Stimulated activated CD4-positive, alpha-beta T cell treated with anti-CD3 and anti-CD28 coated beads, Interleukin-4, amount 100 ng/mL, for 24 hours (primary cell): ENCODE measurements at places on chromosomes 11 and 22.

- no peak for DNase-seq
These were observed 20.7 kb downstream of the LINC01488 start for GRCh38 chr11:69501891-69502860.

DNA sequence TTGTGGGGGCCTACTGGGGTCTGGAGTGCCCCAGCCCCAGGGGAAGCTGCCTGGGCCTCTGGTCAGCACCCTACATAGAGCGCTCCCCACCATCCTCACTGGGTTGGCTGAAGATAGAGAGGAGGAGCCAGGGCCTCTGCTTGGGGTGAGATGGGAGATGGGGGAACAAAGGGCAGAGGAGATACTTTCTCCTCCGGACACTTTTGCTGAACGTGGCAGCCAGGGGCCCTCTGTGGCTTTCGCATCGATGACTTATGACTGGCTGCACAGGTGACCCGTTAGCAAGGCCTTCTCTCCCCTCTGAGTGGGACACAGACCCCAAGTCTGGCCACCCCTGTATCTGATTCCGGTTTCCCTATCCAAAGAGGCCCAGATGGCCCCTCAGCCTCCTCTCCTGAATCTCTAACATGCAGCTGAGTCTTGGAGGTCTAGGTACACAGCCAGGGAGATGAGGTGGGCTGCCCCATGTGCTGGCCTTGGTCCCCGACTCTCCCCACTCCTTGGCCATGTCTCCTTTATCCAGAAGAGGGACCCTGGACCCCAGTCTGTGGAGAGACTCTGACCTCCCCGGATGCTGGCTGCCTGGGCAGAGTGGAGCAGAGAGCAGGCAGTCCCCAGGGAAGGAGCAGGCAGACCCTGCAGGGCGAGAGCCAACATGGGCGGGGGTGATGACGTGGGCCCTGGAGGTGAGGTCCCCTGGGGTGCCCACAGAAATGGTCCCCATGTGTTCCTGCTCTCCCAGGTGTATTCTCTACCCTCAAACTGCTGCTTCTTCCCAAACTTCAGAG lies 59.3 kb upstream of the NECTIN1 start:
- DNase-seq = no peak

GRCh38 chr11:24206030-24206429 lies 290.8 kb upstream of the LUZP2 start:
- DNase-seq = no peak

DNA sequence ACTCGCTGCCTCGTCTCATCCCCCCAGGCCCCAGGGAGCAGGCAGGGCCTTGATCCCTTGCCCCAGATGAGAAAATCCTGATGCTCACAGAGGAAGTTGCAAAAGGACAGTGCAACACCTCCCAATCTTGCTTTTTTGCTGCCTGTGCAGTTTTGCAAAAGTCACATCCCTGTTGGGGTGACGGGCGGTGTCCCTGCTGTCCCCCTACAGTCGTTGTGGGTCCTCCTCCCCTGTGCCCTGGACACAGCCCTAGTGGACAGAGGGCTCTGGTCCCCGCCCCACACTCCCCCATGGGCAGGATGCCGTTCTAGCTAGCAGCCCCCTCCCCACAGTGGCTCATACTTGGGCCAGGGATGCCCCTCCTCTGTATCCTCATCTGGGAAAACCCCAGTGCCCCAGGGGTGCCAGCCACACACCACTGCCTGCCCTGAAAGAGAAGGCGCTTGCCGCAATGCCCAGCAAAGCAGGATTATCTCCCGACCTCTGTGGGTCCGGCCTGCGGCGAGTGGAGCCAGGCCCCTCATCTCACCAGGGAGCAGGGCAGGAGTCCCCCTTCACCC lies 18.4 kb upstream of the CTSD start:
- DNase-seq = no peak

GRCh38 chr11:107508201-107508857 lies 50.7 kb upstream of the CWF19L2 start:
- DNase-seq = no peak

DNA sequence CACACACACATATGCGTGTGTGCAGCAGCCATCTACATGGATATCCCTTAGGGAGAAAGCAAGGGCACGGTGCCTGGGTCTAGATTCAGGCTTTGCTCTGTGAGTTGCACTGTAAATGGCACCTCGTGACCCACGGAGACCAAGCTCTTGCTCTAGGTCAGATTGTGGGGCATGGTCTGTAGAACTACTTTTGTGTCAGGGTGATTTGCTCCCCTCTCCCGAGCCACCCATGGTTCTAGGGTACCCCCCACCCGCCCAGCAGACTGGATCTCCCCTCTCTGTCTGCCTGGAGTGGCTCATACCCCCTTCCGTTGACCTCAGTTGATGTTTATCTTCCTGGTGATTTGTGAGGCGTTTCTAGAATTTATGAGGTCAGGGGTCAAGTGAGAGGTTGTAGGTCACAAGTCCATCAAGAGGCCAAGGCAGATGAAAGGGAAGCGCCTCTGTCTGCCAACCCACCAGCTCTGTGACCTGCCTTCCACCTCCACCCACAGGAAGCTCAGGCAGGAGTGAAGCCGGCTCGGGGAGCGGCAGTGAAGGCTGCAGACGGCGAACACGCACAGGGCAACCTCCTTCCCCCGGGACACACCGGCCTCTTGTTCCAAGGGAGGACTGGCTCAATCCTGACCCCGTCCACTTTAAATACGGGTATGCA lies 76.2 kb upstream of the TTLL12 start:
- DNase-seq = peak; percentile 19

DNA sequence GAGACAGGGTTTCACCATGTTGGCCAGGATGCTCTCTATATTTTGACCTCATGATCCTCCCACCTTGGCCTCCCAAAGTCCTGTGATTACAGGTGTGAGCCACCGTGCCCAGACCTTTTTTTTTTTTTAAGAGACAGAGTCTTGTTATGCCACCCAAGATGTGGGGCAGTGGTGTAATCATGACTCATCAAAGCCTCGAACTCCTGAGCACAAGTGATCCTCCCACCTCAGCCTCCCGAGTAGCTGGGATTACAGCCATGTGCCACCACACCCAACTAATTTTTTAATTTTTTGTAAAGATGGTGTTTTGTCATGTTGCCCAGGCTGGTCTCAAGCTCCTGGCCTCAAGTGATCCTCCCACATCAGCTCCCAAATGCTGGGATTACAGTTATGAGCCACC lies 37.9 kb downstream of the IZUMO1R start:
- no peak for DNase-seq

DNA sequence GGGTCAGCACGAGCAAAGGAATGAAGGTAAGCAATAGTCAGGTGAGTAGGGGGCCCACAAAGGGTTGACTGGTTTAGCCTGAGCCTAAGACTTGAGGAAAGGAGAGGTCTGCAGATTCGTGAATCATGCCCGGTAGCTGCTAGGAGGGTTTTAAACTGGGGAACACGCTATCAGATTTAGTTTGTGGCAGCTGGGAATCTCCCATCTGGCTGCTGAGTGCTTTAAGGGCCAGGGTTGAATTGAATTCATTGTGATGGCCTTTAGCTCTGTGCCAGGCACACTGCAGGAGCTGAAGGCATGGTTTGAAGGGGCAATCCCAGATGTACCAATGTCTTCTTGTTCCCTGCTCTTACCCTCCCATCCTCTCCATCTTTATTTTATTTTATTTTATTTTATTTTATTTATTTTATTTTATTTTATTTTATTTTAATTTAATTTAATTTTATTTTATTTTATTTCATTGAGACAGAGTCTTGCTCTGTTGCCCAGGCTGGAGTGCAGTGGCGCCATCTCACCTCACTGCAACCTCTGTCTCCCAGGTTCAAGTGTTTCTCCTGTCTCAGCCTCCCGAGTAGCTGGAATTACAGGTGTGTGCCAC lies 1.9 kb upstream of the NECTIN1 start:
- DNase-seq = no peak

- no peak for DNase-seq
These were observed 26.1 kb downstream of the IRAG1 start for GRCh38 chr11:10667521-10667885.

DNA sequence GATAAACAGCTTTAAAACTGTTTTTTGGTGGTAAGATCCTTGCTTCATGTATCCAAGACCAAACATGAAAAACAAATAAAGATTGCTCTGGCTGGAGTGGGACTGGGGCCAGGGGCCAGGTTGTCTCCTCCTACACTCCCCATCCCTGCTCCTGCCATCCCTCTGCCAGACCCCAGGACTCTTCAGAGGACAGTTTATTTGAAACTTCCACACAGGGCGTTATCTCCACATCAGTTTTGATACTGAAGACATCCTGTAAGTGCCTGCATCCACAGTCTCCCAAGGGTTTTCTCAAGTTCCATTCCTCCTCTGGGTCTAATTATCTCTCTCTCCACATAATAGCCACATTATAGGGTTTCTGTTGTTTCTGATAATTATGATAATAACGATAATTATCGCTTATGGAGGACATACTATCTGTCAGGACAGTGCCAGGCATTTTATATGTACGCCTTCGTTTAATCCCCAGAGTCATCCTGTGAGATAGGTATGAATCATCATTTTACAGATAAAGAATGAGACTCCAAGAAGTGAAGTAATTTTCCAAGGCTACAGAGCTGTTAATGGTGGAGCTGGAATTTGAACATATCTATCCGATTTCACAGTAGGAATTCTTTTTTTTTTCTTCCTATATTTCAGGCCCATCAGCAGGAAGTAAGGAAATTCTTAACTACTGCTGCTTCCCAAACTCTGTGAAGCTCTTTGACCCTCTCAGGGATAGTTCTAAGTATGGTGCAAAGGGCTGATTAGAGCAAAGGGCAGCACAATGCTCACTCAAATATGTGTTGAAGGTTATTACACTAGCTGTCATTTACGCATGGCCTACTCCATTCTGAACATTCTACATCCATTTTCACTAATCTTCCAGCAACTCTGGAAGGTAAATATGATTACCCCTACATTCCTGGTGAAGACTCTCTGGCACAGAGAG lies 488.0 kb upstream of the CCDC90B start:
- DNase-seq = no peak

DNA sequence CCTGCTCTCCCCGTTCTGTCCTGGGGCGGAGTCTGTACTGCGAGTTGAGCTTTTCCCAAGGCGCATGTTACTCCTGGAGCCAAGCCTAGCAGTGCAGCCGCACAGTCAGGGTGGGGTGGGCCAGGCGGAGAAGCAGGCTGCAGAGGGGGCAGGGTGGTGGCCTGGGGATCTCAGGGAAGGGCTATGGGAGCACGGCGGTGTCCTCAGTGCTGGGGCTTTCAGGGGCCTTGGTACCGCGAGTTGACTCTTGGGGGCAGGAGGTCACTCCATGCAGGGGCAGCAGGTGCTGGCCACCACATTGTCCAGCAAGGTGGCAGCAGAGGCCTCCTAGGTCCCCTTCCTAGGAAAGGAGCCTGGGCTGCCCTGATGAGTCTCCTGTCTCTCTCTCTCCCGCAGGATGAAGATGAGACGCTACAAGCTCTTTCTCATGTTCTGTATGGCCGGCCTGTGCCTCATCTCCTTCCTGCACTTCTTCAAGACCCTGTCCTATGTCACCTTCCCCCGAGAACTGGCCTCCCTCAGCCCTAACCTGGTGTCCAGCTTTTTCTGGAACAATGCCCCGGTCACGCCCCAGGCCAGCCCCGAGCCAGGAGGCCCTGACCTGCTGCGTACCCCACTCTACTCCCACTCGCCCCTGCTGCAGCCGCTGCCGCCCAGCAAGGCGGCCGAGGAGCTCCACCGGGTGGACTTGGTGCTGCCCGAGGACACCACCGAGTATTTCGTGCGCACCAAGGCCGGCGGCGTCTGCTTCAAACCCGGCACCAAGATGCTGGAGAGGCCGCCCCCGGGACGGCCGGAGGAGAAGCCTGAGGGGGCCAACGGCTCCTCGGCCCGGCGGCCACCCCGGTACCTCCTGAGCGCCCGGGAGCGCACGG lies 14.9 kb upstream of the MIEF1 start:
- no peak for DNase-seq

GRCh38 chr11:130999992-131000770 lies 83.9 kb upstream of the SNX19 start:
- DNase-seq = no peak

DNA sequence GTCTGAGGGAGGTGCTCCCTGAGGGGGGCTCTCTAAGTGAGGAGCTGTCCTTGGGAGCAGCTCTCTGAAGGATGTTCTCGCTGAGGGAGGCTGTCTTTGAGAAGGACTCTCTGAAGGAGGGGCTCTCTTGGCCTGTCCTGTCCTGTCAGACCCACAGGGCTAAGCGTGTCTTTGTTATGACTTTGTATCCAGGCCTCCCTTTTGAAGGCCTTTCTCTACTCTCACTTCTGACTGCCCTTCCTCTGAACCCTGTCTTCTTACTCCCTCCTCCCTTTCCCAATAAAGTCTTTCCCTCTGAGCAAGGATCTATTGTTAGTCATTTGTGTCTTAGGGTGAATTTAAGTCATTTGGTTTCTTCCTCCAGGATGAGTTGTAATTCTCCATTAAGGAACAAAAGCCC lies 330.1 kb upstream of the PLET1 start:
- no peak for DNase-seq

GRCh38 chr22:36364255-36365019 lies 23.3 kb downstream of the MYH9 start:
- no peak for DNase-seq

- DNase-seq = peak; percentile 17
These were observed 60.7 kb downstream of the TTC17 start for GRCh38 chr11:43419460-43419859.

DNA sequence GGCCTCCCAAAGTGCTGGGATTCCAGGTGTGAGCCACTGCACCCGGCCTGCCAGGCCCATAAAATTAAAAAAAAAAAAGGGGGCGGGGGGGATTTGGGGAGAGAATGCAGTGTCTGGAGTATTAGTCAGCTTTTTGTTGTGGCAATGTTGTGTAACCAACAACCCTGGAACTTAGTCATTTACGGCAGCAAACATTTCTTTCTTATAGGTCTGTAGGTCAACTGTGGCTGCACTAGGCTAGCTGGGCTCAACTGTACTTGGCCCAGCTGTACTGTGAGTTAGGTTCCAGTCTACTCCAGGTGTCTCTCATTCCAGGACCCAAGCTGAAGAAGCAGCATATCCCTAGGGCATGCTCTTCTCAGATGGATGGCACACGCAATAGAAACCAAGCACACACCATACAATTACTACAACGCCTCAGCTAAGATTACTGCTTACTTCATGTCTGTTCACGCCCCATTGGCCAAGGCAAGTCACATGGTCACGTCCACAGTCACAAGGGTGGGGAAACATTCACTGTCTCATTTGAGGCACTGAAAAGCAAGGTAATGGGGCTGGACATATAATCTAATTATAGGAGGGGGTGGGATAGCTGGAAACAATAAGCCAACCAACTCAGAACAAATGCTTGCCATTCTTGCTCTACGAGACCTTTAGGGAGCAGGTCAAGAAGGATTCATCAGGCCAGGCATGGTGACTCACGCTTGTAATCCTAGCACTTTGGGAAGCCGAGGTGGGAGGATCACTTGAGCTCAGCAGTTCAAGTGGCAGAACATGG lies 10.4 kb upstream of the SPINDOC start:
- no peak for DNase-seq

DNA sequence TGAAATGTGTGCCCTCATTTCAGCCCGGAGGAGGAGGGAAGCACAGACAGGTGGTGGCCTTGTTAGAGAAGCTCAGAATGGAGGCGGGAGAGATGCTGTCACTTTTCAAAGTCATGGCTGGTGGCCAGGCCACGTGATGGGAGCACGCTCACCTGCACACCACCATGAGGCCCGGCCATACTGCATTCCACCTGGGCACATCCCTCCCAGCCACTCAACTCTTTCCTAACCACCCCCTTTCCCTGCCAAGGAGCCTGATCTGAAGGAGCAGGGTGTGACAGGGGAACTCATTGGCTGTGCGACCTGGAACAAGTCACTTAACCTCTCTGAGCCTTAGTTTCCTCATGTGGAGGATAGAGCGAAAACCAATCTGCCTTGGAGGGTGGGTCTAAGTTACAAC lies 364.5 kb downstream of the CTTN start:
- DNase-seq = no peak

GRCh38 chr11:64570341-64570740 lies 20.7 kb upstream of the SLC22A12 start:
- no peak for DNase-seq

- no peak for DNase-seq
These were observed 31.8 kb downstream of the DLG2 start for GRCh38 chr11:85595285-85595884.
